ENCODE measurements at places on chromosomes 1 and 21. TPM values are rescaled to one million over a fixed set of nuclear protein-coding genes. Genes with fewer than 3 reads are reported as not detected.

DNA sequence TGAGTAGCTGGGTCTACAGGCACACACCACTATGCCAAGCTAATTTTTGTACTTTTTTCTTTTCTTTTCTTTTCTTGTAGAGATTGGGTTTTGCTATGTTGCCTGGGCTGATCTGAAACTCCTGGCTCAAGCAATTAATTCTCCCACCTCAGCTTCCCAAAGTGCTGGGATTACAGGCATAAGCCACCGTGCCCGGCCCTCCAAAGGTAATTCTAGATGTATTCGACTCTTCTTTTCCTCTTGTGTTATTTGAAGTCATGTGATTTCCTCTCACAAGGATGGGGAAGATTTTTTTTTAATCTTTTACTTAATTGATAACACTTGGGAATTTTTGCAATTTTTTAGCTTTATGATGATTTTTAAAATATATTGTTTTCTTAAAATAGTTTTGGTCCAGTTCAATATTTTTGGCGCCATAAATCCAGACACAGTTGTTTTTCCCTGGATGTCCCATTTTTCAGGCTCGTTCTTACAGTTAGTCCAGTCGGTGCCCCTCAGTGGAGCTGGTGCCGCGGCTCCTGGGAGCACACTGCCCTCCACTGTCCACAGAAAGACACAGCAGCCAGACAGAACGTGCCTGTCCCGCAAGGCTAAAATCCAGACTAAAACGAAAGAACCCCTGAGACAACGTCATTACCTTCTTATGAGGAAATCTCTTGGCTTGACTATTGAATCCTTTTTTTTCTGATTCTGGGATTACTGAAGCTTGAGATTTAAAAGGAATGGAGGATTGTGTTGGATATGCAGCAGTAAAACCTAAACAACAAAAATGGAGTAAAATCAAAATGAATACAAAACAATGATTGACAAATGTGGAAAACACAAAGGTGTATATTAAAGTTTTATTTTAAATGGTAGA lies 22.4 kb downstream of the STPG1 start:
- peak; percentile 74 for DNase-seq

GRCh38 chr1:21497466-21498061 lies 11.7 kb upstream of the ALPL start:
- DNase-seq, result peak; percentile 64

DNA sequence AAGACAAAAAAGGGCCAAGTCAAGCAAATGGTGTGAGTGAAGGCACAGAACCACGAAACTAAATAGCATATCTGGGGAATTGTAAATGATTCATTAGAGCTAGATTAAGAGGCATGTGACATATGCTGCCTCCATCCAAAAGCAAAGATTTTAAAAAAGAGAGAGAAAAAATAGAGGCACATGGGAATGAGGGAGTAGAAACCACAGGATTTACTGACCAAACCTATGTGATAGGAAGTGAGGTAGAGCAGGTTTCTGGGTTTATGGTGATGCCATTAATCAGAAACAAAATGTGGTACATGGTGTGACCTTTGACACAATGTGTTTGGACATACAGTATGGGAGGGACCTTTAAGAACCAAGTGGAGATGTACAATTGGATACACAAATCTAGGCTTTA lies 13.6 kb downstream of the C1orf52 start:
- no peak for DNase-seq

GRCh38 chr1:29964718-29965533 lies 728.6 kb downstream of the PTPRU start:
- no peak for DNase-seq

DNA sequence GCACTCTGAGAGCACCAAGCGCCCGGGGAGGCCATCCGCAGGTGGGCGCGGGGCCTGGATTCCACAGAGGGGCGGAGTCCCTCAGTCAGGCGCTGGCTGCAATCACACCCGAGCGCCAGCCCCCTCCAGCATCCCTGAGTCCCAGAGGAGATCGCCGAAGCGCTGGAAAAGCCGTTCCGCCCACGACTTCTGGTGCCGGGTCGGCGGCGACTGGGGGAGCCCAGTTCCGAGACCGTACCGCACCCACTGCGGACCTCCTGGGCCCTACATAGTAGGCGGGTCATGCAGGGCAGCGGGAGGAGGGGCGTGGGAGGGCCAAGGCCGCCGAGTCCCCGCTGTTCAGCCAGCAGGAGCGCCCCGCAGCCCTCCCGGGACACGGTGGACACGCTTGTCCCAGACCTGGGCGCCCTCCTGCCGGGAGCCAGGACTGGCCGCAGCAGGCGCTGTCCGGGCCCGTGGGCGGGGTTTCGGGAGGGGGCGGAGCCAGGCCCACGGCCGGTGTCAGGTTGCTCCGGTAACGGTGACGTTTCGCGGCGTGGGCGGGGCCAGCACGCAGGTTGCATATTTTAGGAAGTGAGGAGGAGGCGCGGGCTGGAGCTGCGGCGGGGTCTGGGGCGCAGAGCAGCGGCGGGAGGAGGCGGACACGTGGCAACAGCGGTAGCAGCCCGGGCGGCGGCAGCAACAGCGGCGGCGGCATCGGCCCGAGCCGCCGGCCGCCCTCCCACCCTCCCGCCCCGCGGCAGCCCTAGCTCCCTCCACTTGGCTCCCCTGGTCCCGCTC lies at the start of gene ATP1A1:
Gene ATP1A1, plus strand, starts transcription at position 594 of the 780 bp plus-strand sequence. CDS start 268 bp downstream, outside the sequence.
- DNase-seq, result peak; percentile 93

GRCh38 chr1:65423884-65424572 lies 3.6 kb downstream of the LEPR start:
- no peak for DNase-seq

GRCh38 chr1:2443277-2444137 lies 31.1 kb upstream of the PEX10 start:
- no peak for DNase-seq

- no peak for DNase-seq
Measured at GRCh38 chr21:42198929-42199867, 19.7 kb upstream of the ABCG1 start.

DNA sequence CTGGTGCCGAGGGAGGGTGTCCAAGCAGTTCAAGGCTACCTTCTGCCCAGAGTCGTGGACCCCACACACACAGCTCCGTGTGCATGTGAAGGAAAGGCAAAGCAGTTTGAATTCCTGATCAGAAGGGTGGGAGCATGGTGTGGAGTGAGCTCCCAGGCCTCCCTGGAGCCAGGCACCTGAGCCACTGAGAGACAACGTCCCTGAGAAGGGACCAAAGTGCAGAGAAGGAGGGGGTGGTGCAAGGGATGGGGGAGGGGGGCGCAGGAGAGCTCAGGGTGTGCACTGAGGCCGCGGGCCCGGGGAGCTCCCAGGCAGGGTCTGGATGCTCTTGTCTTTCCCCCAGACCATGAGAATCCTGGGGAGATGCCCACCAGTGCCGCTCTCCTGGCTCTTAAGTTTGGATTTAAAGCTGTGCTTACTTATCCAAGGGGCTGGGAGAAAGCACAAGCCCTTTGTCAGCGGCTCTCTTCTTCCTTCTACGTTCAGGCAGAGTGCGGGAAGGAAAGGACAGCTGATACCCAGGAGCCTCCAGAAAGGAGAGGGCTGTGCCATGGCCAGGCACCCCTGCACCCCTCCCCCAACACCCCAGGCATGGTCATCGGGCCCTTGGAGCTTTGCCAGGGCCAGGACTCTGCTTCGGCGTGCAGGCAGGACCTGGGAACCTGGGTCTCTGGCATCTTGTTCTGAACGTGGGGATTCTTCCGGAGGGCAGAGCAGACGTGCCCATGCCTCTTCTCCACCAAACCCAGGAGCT lies 24.1 kb downstream of the ACTA1 start:
- DNase-seq, result no peak

- DNase-seq, result no peak
Measured at GRCh38 chr1:8462371-8462892, 144.5 kb downstream of the SLC45A1 start.

- DNase-seq, result no peak
Measured at GRCh38 chr1:157154940-157155514, 16.8 kb upstream of the ETV3 start.

DNA sequence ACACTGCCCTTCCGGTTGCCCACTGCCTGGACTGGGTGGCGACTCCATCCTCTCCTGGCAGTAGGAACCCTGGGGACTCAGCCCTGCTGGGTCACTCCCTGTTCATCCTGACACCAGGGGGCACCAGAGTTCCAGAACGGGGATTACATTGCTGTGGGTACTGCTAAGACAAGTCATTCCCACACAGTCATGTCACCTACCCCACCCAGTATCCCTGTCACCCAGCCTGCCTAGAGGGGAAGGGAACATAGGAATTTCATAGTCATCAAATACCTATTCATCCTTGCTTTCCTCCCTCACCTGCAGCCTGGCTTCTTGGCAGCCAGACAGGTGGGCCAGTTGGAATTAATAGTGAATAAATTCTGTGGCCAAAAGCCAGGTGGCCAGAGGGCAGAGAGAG lies 9.8 kb upstream of the SFN start:
- peak; percentile 67 for DNase-seq

GRCh38 chr1:207455183-207455754 lies 1.1 kb downstream of the CR2 start:
- DNase-seq, result no peak

GRCh38 chr1:21365036-21365435 lies 74.8 kb upstream of the ECE1 start:
- DNase-seq, result no peak

GRCh38 chr21:38166173-38166535 lies 90.6 kb upstream of the KCNJ15 start:
- no peak for DNase-seq

GRCh38 chr1:236602171-236602570 lies 2.1 kb downstream of the HEATR1 start:
- no peak for DNase-seq

- DNase-seq, result no peak
Measured at GRCh38 chr21:40257342-40257741, 390.1 kb downstream of the PCP4 start.

Gene DNAJC6
- 6.6 TPM for polyA plus RNA-seq

Gene OR2T11
- polyA plus RNA-seq, result not detected

Gene PWP2
- polyA plus RNA-seq, result 3.8 TPM

Gene MTARC2
- 61.5 TPM for polyA plus RNA-seq

Gene CA6
- polyA plus RNA-seq, result 0.12 TPM

Gene TTC3
- polyA plus RNA-seq, result 233 TPM

Gene SPRR3
- polyA plus RNA-seq, result not detected

Gene PDIK1L
- polyA plus RNA-seq, result 20.1 TPM

Gene GPR3
- 1.0 TPM for polyA plus RNA-seq

Gene RGS4
- 11.0 TPM for polyA plus RNA-seq

Measured in left kidney (tissue), 8 donors.